ENCODE measurements at places on chromosomes 11 and 22. TPM values are rescaled to one million over a fixed set of nuclear protein-coding genes. Genes with fewer than 3 reads are reported as not detected.

The CDON gene
- 2.6 TPM for total RNA-seq

The MS4A10 gene
- total RNA-seq = not detected

The FGF19 gene
- total RNA-seq = 0.12 TPM

The ENTHD1 gene
- not detected for total RNA-seq

The GRIA4 gene
- not detected for total RNA-seq

The C22orf31 gene
- total RNA-seq = not detected

The ELMOD1 gene
- total RNA-seq = 0.25 TPM

The SPI1 gene
- total RNA-seq = 0.10 TPM

The PATZ1 gene
- total RNA-seq = 21.8 TPM

The INS gene
- not detected for total RNA-seq

The UPK3A gene
- not detected for total RNA-seq

The OR52E6 gene
- not detected for total RNA-seq

The RBM4 gene
- total RNA-seq = 144 TPM

The SLC25A1 gene
- 45.6 TPM for total RNA-seq

Measured in A549 treated with AZD2906 at 1 μM for 4 hours (cell line).